Naive thymus-derived CD4-positive, alpha-beta T cell (primary cell): ENCODE measurements at places on chromosomes 6 and 20.

GRCh38 chr6:17211101-17211500 is 70.1 kb upstream of the RBM24 start:
- no peak overlapping the region for H3K27ac ChIP-seq
- H3K4me1 ChIP-seq, result no peaks in the 10 kb centered on the region
- no peaks in the 10 kb centered on the region for H3K36me3 ChIP-seq
- no peak overlapping the region for H3K4me3 ChIP-seq
- DNase-seq, result no peak

- H3K4me1 ChIP-seq, result no peaks in the 10 kb centered on the region
- DNase-seq, result no peak
- H3K27me3 ChIP-seq, result no peaks in the 10 kb centered on the region
- H3K27ac ChIP-seq, result no peak overlapping the region
- H3K4me3 ChIP-seq, result no peak overlapping the region
These were observed 117.4 kb upstream of the ARID1B start for GRCh38 chr6:156659822-156660198.

- H3K4me1 ChIP-seq, result no peaks in the 10 kb centered on the region
- no peak for DNase-seq
- H3K27me3 ChIP-seq, result no peaks in the 10 kb centered on the region
- no peak overlapping the region for H3K27ac ChIP-seq
- no peaks in the 10 kb centered on the region for H3K36me3 ChIP-seq
These were observed 154.8 kb downstream of the RPS12 start for GRCh38 chr6:132969196-132969595.

- H3K27ac ChIP-seq, result no peak overlapping the region
- H3K27me3 ChIP-seq, result no peaks in the 10 kb centered on the region
- H3K4me1 ChIP-seq, result peaks cover 4% of the 10 kb centered on the region
- H3K4me3 ChIP-seq, result no peak overlapping the region
These were observed 5.5 kb upstream of the NTSR1 start for GRCh38 chr20:62702895-62703852.
